Ascending aorta (tissue), 2 donors: ENCODE measurements at places on chromosomes 7 and 10.

GRCh38 chr10:119198438-119198837 is 8.9 kb upstream of the GRK5 start:
- DNase-seq = no peak

DNA sequence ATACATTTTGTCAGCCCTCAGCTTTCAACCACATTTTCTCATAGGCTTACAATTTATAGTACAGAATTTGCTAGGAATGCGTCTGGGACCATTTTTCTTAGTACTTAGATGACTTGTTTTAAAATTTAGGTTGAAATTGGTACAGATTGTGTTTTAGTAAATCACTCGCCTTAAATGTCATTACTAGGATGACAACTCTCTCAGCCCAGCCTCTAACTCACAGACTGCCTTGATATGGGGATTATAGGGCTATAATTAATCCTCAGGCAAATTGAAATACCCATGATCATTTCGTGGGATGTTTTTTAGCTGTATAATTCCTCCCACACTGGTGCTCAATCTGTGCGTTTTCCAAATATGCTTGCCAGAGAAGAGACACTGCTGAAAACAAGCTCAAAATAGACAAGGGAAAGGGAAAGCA is 299.7 kb upstream of the AKR1E2 start:
- no peak for DNase-seq

GRCh38 chr7:66187905-66188304 is 17.2 kb upstream of the TPST1 start:
- DNase-seq = no peak

DNA sequence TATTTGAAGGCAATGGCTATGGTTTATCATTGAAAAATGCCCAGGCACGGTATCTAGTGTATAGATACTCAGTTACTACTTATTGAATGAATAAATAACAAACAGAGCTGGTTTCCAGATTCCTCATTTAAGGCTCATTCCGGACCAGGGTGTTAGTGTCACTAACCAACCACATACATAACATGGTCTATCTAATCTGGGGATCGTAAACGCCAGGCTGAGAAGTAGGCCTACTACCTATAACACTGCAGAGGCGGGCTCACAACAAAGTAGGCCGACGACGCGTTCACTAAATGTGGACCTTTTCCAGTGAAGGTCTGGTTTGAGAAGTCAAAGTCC is 423 bp downstream of the LSM5 start:
- DNase-seq = no peak

DNA sequence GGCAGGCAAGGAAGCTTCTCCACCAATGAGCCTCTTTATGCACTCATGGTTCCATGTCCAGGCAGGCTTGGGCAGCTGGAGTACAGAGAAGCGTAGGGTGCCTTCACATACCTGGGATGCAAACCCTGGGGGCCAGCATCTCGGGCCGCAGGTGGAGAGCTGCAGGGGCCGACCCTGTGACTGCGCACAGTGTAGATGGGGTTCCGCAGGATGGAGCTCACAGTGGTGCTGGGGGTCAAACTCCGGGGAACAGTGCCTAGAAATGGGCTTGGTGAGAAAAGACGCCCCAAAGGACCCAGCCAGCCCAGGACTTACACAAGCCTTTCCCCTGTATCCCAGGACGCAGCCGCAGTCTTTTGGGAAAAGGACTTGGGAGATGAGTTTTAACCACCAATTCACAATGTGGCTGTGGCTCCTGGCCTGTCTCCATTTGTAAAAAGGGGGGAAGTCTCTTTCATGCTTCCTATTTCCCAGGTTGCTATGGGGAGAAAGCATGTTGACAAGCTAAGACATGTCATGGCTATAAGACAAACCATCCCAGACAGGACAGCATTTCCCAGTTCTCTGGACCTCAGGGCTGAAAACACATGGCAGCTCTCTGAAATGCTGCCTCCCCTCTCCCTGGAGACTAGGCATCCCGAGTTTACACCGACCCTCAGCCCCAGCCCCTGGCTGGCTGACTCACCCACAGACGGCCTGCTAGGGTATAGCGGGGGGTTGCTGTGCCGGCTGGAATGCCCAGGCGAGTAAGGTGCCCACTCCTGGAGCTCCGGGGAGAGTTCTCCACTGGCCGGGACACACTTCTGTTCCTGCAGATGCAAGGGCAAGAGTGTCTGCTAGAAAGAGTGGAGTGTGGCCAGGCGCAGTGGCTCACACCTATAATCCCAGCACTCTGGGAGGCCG is 107.1 kb downstream of the DLG5 start:
- DNase-seq = no peak

GRCh38 chr7:135745703-135746312 is 2.8 kb downstream of the FAM180A start:
- DNase-seq = peak; percentile 75

DNA sequence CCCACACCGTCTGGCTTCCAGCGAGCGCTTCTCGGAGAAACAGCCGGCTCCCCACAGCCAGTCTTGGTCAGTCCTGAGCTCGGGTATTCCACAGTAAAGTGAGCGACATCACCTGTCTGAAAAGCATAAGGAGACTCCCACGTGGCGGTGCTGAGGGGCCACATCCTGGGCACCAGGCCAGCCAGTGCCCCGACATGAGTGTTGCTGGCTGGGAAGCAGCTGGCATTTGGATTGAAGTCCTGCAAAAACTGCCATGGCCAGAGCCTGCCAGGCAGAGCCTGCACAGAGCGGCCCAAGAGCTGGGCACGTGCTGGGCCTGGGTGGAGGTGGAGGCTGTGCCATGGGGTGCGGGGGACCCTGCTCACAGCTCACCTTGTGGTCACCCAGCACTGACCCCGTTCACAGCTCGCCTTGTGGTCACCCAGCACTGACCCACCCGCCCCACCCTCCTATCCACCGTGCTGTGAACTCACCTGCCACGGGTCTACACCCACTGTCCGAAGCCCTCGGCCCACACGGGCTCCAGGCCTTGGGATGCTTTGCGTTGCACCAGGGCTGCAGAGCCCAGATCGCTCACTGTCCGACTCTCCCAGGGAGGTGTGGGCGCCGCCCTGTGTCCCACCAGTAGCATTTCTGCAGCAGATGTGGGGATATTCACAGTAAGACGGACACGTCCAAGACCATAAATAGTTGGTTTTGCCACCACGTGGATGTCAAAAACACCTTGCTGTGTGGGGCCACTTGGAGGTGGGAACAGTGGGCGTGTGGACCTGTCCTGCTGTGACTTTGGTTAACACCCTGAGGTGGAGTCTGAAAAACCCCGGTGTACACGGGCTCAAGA is 48.8 kb downstream of the PITRM1 start:
- no peak for DNase-seq
